ENCODE measurements at places on chromosomes 4 and X. TPM values are rescaled to one million over a fixed set of nuclear protein-coding genes. Genes with fewer than 3 reads are reported as not detected.

DNA sequence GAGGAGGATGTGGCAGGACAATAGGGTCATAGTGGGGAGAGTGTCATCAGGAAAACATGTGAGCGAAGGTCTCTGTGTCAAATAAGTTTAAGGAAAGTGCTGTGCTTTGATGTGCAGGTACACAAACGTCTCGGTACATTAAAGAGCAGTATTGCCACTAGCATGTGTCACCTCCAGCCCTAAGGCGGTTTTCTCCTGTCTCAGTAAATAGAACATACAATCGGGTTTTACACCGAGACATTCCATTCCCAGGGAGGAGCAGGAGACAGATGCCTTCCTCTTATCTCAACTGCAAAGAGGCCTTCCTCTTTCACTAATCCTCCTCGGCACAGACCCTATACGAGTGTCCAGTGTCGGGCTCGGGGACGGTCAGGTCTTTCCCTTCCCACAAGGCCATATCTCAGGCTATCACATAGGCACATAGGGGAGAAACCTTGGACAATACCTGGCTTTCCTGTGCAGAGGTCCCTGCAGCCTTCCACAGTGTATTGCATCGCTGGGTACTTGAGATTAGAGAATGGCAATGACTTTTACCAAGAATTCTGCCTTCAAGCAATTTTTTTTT lies 684.5 kb downstream of the PDHA2 start:
- peak; percentile 4 for DNase-seq
- no peak overlapping the region for H3K27ac ChIP-seq
- no peak overlapping the region for H3K4me3 ChIP-seq
- no peaks in the 10 kb centered on the region for H3K4me1 ChIP-seq

GRCh38 chrX:2500803-2501558 lies at the start of the genes DHRSX and ZBED1:
Gene DHRSX, minus strand, starts transcription at chrX:2500976. Its CDS starts 51 bp downstream, at chrX:2500925.
Gene ZBED1, minus strand, starts transcription at chrX:2500976. Its CDS starts 10,257 bp downstream, at chrX:2490719.
- peak within 1 kb of the TSS; percentile 81 for H3K4me3 ChIP-seq
- H3K27me3 ChIP-seq = no peaks in the 10 kb centered on the region
- no peaks in the 10 kb centered on the region for H3K36me3 ChIP-seq

GRCh38 chrX:29617276-29617675 lies 598.1 kb upstream of the MAGEB2 start:
- no peaks in the 10 kb centered on the region for H3K36me3 ChIP-seq
- no peaks in the 10 kb centered on the region for H3K27me3 ChIP-seq
- peaks cover 12% of the 10 kb centered on the region for H3K4me1 ChIP-seq
- peak overlapping the region; percentile 52 for H3K27ac ChIP-seq
- peak; percentile 56 for DNase-seq

DNA sequence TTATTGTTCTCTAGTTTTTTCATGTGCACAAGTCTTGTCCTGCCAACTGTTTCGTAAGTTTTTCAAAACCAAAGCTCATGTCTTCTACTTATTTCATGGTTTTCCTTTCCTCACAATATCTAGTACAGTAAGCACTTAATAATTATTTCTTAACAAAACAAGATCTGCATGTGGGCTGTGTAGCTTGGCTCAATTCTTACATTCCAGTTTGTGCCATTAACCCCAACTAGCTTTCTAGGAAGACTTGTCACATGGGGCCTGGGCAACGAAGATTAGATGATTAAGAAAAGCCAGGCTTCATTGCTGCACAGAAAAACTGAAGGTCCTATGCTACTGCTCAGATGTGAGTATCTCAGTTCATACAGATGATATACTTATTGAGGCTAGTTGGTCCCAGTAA lies 155.3 kb upstream of the TEX13A start:
- H3K4me1 ChIP-seq = no peaks in the 10 kb centered on the region
- DNase-seq = no peak
- no peak overlapping the region for H3K4me3 ChIP-seq
- H3K27me3 ChIP-seq = no peaks in the 10 kb centered on the region

GRCh38 chrX:153771415-153772315 lies 7.6 kb downstream of the PLXNB3 start:
- H3K36me3 ChIP-seq = peaks cover 2% of the 10 kb centered on the region
- no peak overlapping the region for H3K27ac ChIP-seq
- no peaks in the 10 kb centered on the region for H3K27me3 ChIP-seq

- H3K36me3 ChIP-seq = no peaks in the 10 kb centered on the region
- no peaks in the 10 kb centered on the region for H3K27me3 ChIP-seq
- H3K4me3 ChIP-seq = no peak overlapping the region
- peak; percentile 27 for DNase-seq
- peaks cover 10% of the 10 kb centered on the region for H3K4me1 ChIP-seq
These were observed 15.4 kb upstream of the OCIAD1 start for GRCh38 chr4:48815483-48815882.

- DNase-seq = peak; percentile 91
- H3K27ac ChIP-seq = 0 out of 2 replicates have a peak overlapping the region, but pooled peaks have one; percentile 19
- no peaks in the 10 kb centered on the region for H3K27me3 ChIP-seq
These were observed 193.0 kb upstream of the C1QTNF7 start for GRCh38 chr4:15234856-15235126.

- DNase-seq = peak; percentile 59
- no peaks in the 10 kb centered on the region for H3K4me1 ChIP-seq
- H3K4me3 ChIP-seq = no peak overlapping the region
- no peaks in the 10 kb centered on the region for H3K36me3 ChIP-seq
These were observed 47.0 kb upstream of the SCOC start for GRCh38 chr4:140326395-140326993.

GRCh38 chrX:3609810-3610209 lies 103.6 kb downstream of the PRKX start:
- H3K36me3 ChIP-seq = no peaks in the 10 kb centered on the region
- peak; percentile 64 for DNase-seq
- H3K4me1 ChIP-seq = peaks cover 3% of the 10 kb centered on the region
- no peak overlapping the region for H3K4me3 ChIP-seq

DNA sequence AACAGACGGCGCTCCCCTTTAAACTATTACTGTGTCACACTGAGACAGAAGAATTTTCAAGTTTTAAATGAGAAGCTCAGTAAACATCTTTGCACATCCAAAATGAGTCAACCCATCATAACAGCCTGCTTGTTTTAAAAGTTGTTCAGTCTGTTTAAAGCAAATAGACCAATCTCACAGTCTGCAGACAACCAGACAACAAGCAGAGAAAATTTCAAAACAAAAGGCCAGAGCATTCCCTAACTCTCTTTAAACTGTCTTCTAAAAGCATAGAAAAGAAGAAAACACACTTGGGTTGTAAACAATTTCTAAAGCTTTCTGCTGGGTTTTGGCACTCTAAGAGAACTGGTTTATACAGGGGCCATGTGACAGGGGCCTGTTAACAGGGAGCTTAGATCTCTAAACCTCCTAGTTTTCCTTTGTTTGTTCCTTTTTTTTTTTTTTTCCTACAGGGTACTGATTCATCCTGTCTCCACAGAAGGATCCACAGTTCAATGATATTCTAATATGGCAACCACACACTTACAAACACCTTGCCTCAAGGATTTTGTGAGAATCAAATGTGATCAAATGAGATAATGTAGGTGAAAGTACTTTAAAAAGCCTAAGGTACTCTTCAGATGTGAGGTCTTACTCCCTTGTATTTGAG lies 100.8 kb upstream of the MAML3 start:
- peaks cover 61% of the 10 kb centered on the region for H3K4me1 ChIP-seq
- H3K27ac ChIP-seq = peak overlapping the region; percentile 68
- no peaks in the 10 kb centered on the region for H3K27me3 ChIP-seq
- H3K4me3 ChIP-seq = no peak overlapping the region
- H3K36me3 ChIP-seq = no peaks in the 10 kb centered on the region

- no peak overlapping the region for H3K4me3 ChIP-seq
- H3K27me3 ChIP-seq = no peaks in the 10 kb centered on the region
- H3K36me3 ChIP-seq = no peaks in the 10 kb centered on the region
- no peak overlapping the region for H3K27ac ChIP-seq
These were observed 492.1 kb downstream of the PCDH10 start for GRCh38 chr4:133641191-133641590.

DNA sequence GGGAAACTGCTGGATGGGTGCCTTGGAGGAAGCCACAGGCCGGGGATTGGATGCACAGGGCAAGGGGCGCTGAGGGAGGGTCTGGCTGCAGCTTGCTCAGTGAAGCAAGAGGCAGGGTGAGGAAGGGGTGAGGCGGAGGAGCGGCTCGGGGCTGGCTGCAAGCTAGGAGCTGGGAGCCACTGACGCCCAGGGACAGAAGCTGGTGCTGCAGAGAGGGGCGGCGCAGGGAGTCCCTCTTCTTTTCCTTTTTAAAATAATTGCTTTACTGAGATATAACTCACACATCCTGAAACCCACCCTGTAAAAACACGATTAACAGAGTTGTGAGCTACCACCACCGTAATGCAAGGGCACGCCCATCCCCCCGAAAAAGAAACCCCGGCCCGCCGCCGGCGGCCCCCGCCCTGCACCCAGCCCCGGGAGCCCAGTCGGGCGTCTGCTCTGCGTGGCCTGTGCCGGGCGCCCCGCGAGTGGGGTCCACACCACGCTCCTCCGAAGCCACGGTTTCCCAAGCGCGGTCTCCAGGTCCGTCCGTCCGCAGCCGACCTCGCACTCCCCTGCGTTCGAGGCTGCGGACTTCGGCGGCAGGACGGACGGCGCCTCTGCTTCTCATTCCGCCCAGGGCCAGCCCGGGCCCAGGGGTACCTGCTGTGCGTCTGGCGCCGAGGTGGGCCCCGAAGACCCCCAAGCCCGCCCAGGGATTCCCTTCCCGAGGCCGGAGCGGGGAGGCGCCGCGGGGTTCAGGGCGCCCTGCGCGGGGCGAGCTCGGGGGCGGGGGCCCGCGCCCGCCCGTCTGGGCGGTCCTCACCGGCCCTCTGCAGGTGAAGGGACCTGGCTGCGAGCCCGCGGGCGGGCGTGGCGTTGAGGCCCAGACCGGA lies 866 bp upstream of the UVSSA start:
- H3K4me1 ChIP-seq = peaks cover 35% of the 10 kb centered on the region
- no peaks in the 10 kb centered on the region for H3K27me3 ChIP-seq
- peak overlapping the region; percentile 62 for H3K27ac ChIP-seq
- H3K4me3 ChIP-seq = peak overlapping the region; percentile 73

DNA sequence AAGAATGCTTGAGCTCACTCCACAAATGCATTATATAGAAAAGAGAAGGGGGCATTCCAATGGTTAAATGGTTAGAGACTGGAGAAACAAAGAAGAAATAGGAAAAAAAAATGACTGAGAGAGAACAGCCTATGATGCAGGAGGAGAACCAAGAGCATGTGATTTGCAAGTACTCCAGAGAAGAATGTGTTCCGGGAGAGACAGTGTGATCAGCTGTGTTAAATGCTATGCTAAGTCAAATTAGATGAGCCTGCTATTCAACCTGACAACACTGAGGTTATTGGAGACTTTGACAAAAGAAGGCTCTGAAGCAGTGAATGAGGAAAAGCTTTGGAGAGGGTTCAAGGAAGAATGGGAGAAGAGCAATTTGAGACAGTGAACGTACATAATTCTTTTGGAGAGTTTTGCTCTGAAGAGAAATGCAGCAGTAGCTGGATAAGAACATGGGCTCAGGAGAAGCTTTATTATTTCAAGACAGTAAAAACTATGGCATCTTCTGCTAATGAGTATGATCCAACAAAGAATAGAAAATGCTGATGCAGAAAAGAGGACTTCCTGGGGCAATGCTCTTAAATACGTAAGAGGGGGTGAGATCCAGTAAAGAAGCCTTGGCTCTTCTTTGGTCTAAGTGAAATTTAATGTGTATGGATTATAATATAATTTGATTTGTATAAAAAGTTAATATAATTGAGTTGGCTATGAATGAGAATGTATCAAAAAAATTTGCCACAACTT lies 66.3 kb downstream of the PPP3CA start:
- no peak overlapping the region for H3K4me3 ChIP-seq
- no peak overlapping the region for H3K27ac ChIP-seq
- DNase-seq = no peak
- H3K36me3 ChIP-seq = no peaks in the 10 kb centered on the region
- no peaks in the 10 kb centered on the region for H3K27me3 ChIP-seq
- H3K4me1 ChIP-seq = peaks cover 22% of the 10 kb centered on the region

DNA sequence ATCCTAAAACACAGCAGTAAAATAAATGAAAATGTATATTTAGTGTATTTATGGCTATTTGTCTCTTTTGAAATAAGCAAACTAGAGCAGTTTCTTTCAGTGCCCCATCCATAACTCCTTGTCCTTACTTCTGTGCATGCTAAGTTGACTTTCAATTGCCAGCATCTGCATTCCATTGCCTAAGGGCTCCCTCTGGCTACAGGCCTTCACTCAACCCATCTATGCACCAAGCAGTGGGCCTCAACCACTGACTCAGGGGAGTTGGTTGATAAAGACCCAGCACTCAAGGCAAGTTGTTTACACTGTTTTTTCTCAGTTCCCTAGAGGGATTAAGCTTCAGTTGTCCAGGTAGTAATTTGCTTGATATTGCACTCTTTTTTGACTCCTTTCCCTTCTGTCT lies 265.7 kb downstream of the IQCM start:
- H3K27me3 ChIP-seq = no peaks in the 10 kb centered on the region
- H3K4me1 ChIP-seq = no peaks in the 10 kb centered on the region
- H3K36me3 ChIP-seq = no peaks in the 10 kb centered on the region
- no peak overlapping the region for H3K27ac ChIP-seq
- DNase-seq = peak; percentile 22

DNA sequence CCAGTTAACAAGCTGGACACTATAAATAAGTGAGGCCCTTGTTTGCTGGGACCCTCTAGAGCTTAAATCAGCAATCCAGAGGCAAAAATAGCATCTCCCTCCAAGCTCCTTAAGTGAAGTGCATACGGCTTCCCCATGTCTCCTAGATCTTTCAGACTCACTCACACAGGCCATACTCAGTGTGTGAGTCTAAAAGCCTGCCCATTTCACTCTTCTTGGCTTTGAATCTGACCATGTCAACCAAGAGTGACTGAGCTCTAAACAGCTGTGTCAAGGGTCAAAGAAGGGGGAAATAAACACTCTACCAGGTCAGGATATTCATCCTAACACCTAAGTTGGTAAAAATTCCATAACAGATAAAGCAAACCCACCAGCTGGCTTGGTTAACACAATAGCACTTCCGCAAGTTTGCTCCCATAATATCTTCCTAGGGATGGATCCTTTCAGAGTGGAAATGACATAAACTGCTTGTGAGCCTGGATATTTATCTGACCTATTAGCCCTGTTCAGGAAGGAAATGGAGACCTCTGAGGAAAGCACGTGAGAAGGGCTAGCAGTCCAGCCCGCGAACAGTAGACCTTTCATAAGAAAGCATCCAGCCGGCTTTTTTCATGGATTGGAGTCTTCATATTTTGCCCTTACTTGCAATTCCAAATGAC lies 65.6 kb downstream of the MID1 start:
- H3K4me1 ChIP-seq = peaks cover 3% of the 10 kb centered on the region
- no peaks in the 10 kb centered on the region for H3K36me3 ChIP-seq
- no peak overlapping the region for H3K27ac ChIP-seq
- no peak overlapping the region for H3K4me3 ChIP-seq

DNA sequence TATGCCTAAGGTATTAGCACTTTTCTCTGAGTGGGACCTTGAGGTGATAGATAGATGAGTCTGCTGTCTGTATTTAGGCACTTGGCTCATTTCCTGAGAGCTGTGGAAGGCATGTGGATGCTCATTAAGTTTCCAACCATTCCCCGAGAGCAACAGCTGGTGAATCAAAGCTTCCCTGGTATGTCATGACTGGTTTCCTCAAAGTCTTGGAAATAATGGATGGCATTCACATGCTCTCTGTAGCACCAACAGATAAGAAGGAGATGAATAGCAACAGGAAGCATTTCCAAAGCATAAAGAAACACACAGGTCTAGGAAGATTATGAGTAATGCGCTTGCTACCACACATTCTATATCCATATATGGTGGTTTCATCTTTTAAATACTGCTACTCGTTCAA lies 118.3 kb upstream of the ETNPPL start:
- no peak for DNase-seq
- H3K4me1 ChIP-seq = no peaks in the 10 kb centered on the region
- no peak overlapping the region for H3K27ac ChIP-seq
- no peaks in the 10 kb centered on the region for H3K36me3 ChIP-seq

GRCh38 chrX:16826207-16826606 lies 39.9 kb downstream of the TXLNG start:
- peaks cover 25% of the 10 kb centered on the region for H3K36me3 ChIP-seq
- peaks cover 40% of the 10 kb centered on the region for H3K4me1 ChIP-seq
- DNase-seq = peak; percentile 54

The MGAT4D gene
- not detected for total RNA-seq

The ATOH1 gene
- total RNA-seq = not detected

The FMR1NB gene
- not detected for total RNA-seq

The UGT2B15 gene
- not detected for total RNA-seq

The CT47C1 gene
- total RNA-seq = not detected

The DGKK gene
- total RNA-seq = not detected
